Activated CD4-positive, alpha-beta memory T cell treated with anti-CD3 and anti-CD28 coated beads, Interleukin-2, amount 10 ng/mL, durations not matched to agents 7 days and 5 days (primary cell): ENCODE measurements at places on chromosomes 7 and 10. TPM values are rescaled to one million over a fixed set of nuclear protein-coding genes. Genes with fewer than 3 reads are reported as not detected.

Gene ELMO1
- total RNA-seq: 102 TPM

DNA sequence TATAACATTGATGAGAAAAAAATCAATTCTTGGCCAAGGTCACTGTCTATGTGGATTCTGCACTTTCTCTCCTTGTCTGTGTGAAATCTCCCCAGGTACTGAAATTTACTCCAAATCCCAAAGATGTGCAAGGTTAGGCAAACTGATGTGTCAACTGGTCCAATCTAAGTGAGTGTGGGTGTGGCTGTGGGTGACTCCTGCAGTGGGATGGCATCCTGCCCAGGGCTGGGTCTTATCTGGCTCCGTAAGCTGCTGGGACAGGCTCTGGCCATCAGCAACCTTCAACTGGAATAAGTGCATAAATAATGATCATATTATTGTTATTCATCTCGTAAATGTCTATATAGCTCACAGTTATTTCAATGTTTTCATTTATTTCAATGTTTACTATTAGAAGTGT, 79.3 kb downstream of the JCAD start:
- no peaks in the 10 kb centered on the region for H3K4me1 ChIP-seq
- H3K27me3 ChIP-seq: peaks cover 20% of the 10 kb centered on the region
- H3K36me3 ChIP-seq: no peaks in the 10 kb centered on the region
- no peak overlapping the region for H3K27ac ChIP-seq
- no peak for DNase-seq

Gene CCDC3
- 0.18 TPM for total RNA-seq

DNA sequence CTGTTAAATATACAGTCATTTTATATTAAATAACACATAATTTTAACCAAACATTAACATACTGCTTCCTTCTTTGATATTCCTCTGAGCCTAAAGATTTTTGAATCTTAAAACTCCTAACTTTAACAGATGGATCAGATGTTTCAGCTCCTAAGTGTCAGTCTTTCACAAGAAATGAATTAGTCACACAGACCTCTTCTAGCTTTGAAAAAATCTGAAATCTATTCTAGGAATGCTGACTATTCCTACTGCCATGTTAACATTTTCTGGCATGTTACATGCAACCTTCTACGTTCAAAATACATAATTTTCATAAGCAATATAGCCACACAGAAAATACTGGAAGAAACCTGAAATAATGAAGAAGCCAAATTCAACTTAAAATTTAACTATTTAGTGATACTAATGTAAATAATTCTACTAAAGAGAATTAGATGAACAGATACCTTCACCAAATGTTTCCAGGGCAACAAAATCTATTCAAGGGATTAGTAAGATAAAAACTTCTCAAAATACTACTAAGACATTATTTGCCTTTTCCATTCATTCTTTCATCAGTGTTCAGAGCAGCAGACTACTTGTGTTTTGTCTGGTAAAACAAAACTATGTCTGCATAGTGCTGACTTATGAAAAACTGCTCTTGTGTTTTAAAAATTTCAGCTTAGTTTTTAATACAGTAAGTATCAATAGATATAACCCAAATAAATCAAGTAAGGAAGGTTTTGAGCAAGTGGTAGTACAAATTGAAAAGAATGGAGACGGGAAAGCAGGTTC, 9.2 kb downstream of the JMJD1C start:
- H3K4me3 ChIP-seq: no peak overlapping the region
- H3K4me1 ChIP-seq: peaks cover 2% of the 10 kb centered on the region
- DNase-seq: no peak
- H3K27ac ChIP-seq: no peak overlapping the region
- no peaks in the 10 kb centered on the region for H3K27me3 ChIP-seq

DNA sequence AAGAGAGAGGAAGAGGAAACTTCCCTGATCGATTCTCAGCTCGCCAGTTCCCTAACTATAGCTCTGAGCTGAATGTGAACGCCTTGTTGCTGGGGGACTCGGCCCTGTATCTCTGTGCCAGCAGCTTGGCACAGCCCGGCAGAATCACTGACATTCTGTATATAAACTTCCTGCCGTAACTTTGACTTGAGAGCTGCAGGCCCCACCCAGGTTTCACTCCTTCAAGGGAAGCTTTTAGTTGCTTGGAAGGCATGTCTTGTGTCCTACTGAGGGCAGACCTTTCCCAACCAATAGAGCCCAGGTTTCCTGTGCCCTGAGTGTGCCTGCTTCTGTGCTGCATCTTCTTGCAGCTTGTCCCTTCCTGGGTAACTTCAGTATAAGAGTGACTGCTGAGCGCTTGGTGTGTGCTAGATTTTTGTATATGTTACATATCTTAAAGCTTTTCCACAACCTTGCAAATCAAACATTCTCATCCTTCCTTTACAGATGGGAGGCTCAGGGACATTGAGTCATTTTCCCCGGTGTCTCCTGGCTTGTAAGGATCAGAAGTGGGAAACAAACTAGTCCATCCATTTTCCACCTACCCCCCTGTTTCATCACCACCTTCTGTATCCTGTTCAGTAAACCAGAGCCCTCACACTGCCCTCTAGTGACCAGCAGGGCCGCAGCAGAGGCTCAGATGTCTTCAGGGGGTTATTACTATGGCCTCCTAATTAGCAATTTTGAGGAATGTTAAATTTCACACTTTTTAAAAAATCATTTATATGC, 225.2 kb upstream of the PRSS58 start:
- H3K4me1 ChIP-seq: peaks cover 38% of the 10 kb centered on the region
- H3K36me3 ChIP-seq: no peaks in the 10 kb centered on the region
- peak; percentile 71 for DNase-seq
- H3K4me3 ChIP-seq: peak overlapping the region; percentile 34

Gene C10orf67
- total RNA-seq: not detected

DNA sequence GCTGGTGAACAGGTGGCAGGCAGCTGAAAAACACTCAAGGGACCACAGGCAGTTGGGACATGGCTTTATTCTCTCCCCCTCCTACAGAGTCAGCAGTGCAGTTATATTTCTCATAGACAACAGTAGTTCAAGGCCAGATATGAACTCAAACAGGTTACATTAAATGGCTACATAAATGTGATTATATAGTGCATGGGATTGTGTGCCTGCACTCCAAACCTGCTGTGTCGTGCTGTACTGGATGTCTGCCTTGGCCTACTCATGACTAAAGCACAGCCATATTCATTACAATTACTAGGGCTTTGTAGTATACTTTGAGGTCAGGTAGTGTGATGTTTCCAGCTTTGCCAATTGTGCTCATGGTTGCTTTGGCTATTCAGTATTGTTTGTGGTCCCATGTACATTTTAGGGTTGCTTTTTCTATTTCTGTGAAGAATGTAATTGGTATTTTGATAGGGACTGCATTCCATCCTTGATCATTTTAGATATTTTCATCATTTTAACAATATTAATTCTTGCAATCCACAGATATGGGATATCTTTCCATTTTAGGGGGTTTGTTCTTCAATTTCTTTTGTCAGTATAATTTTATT, 393.6 kb downstream of the CNTNAP2 start:
- H3K4me3 ChIP-seq: no peak overlapping the region
- DNase-seq: no peak
- no peaks in the 10 kb centered on the region for H3K36me3 ChIP-seq
- no peaks in the 10 kb centered on the region for H3K27me3 ChIP-seq

DNA sequence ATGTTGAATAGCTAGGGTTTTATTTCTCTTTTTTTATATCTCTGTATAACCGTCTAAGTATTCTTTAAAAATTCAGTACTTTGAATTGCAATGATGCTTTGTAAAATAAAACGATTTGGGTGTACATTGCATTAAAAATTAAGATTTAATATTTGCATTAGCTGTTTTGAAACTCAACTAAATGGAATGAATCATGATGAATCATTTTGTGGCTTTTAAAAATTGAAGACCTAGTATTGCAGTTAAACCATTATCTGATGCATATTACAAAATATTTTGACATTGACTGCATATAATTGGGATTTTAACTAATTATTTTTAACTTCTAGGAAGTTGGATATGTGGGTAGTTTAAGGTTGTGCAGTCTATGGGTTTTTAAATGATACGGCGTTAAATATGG, 314.0 kb downstream of the CDK14 start:
- H3K27ac ChIP-seq: no peak overlapping the region
- DNase-seq: no peak
- no peak overlapping the region for H3K4me3 ChIP-seq
- no peaks in the 10 kb centered on the region for H3K27me3 ChIP-seq

GRCh38 chr7:117478836-117479224, 995 bp upstream of the CFTR start:
- no peaks in the 10 kb centered on the region for H3K4me1 ChIP-seq
- DNase-seq: no peak
- no peak overlapping the region for H3K27ac ChIP-seq
- no peak overlapping the region for H3K4me3 ChIP-seq
- peaks cover 23% of the 10 kb centered on the region for H3K27me3 ChIP-seq

GRCh38 chr7:78434281-78434680, 635.7 kb downstream of the PHTF2 start:
- H3K27ac ChIP-seq: no peak overlapping the region
- no peaks in the 10 kb centered on the region for H3K4me1 ChIP-seq
- H3K36me3 ChIP-seq: no peaks in the 10 kb centered on the region
- H3K27me3 ChIP-seq: no peaks in the 10 kb centered on the region
- DNase-seq: no peak

- H3K4me1 ChIP-seq: no peaks in the 10 kb centered on the region
- DNase-seq: no peak
- H3K27me3 ChIP-seq: no peaks in the 10 kb centered on the region
- H3K4me3 ChIP-seq: no peak overlapping the region
- H3K36me3 ChIP-seq: no peaks in the 10 kb centered on the region
- no peak overlapping the region for H3K27ac ChIP-seq
Observed at GRCh38 chr7:42210333-42210732, 26.7 kb downstream of the GLI3 start.

Gene DYNC1I1
- total RNA-seq: not detected

DNA sequence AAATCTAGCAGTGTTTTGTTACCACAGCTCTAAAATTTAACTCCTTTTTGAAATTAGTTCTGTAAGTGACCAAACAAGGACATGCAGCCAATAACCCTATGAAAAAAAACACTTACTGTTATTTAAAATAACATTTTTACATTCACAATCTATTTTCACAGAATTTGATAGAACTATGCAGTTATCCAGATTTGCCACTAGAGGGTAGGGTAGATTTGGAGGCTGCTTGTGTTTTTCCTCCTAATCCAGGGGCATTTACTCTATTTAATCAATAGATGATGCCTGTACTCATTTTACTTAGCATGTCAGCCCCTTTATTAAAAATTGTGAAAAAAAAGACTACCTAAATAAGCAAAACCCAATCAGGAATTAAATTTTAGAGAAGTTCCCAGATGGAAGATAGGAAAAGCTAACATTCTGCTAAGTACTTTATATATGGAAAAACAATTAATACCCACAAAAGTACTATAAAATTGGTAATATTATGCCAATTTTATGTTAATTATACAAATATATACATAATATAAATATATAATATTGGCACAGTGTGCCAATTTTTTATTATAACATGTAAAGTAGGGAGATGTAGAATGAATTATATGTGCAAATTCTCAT, 18.1 kb upstream of the LIPK start:
- no peak for DNase-seq
- no peak overlapping the region for H3K4me3 ChIP-seq
- H3K27ac ChIP-seq: no peak overlapping the region
- peaks cover 9% of the 10 kb centered on the region for H3K27me3 ChIP-seq

- no peak overlapping the region for H3K4me3 ChIP-seq
- no peak overlapping the region for H3K27ac ChIP-seq
- no peaks in the 10 kb centered on the region for H3K4me1 ChIP-seq
- H3K36me3 ChIP-seq: no peaks in the 10 kb centered on the region
Observed at GRCh38 chr7:118777308-118777707, 552.8 kb downstream of the ANKRD7 start.

Gene PRPS1L1
- total RNA-seq: not detected

- no peak for DNase-seq
- no peak overlapping the region for H3K4me3 ChIP-seq
- no peaks in the 10 kb centered on the region for H3K36me3 ChIP-seq
- no peak overlapping the region for H3K27ac ChIP-seq
Observed at GRCh38 chr7:20159226-20159747, 57.9 kb downstream of the MACC1 start.

DNA sequence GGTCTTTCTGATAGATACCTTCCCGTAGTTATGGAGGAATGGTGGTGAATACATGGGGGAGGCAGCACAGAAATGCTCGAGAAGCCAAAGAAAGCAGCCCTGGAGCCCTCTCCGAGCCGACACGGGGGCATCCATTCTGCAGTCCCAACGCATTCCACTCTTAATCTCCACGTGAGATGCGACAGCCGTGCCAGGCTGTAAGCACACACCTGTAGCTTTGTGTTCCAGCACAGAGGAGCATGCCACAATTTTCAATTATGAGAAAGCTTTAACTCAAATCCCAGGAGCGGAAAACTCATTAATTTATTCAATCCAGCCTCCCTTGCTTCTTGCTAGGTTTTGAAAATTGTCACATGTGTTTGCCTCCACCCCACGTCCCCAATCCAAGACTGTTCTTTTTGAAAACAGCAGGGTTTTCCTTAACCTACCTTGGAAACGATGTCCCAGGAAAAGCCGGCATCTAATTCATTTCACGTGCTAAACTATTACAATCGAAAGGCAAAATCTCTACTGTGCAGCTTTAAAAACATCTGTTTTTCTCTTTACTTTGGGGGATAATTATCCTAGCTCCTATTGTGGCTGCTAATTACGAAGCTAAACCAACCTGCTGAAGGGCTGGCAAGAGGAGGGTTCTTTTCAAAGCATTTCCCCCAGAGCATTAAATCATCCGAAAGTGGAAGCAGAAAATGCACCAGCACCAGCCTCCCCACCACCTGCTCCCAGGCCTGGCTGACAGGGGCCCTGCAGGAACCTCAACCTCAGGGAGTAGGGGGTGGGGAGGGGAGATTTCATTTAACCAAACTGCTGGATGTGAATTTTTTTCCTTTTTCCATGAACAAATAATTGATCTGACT, 56.0 kb upstream of the CHST15 start:
- H3K36me3 ChIP-seq: no peaks in the 10 kb centered on the region
- peaks cover 9% of the 10 kb centered on the region for H3K27me3 ChIP-seq
- DNase-seq: no peak
- H3K4me1 ChIP-seq: peaks cover 4% of the 10 kb centered on the region
